Dermis blood vessel endothelial cell (primary cell): ENCODE measurements at places on chromosomes 6 and 20.

DNA sequence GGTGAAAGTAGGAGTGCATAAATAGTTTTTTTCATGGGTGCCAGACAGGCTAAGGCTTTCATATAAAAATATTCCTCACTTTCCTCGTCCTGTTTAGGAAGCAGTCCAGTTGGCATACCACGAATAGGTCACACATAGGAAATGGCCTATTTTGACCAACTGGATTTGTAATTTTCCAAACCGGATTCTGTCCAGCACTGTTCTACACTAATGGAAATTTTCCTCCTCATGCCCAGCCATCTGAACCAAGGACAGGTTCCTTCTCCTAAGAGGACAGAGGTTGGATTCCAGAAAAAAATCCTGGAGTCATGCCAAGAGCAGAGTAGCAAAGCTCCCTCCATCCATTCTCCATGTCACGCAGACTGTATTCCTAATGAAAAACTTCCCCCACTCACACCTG lies 43.1 kb downstream of the PANK2 start:
- DNase-seq, result peak; percentile 65

DNA sequence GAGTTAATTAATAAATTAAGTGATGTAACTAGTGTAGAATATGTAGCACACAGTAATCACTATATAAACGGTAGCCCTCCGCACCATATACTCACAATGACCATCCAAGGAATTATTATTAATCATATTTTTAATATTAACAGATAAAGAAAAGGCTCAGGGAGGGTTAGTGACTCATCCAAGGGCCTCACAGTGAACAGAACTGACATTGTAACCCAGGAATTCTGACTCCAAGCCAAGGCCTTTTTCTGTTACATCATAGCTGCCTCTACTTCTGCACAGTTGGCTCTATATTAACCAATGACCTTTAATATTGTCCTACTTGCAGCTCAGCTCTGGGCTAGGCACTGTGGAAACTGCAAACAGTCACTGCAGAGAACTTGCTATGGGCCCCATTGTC lies 117.5 kb upstream of the SIRPG start:
- DNase-seq, result no peak

DNA sequence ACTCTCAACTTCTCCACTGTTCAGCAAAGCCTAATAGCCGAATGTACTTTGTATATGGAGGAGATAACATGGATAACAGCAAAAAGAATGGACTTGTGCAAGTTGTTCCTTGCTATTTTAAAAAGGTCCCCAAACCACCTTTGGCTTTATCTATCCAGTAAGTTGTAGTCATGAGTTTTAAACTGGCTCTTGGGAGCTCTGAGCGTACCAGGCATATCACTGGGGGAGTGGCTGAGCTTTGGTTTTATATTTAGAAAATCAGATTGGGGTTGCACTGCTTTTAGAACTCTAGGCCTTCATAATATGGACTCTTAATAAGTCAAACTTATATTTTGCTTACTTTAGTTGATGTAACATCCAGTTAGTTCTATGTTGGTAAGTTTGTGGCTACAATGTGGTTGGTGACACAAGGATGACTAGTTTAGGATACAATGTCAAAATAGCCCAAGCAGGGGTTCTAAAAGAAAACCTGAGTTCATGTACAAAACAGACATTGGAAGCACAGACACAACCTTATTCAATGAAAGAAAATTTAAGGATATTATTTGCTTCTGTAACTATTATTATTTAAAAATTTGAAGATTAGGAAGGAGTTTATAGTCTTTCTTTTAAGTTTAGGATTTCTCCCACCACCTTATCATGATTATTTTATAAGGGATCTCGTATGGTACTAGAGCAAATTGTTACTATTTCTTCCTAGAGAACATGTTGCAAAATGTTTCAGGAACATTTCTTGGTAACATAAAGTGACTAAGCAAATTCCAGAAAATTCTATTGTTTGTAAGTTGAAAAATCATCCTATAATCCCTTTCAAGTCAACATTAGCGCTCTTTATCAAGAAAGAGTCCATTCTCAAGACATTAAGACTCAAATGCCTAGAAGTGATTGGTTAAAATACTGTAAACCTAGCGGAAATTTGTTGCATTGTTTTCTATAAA lies 165.8 kb upstream of the SUPT3H start:
- DNase-seq, result no peak

DNA sequence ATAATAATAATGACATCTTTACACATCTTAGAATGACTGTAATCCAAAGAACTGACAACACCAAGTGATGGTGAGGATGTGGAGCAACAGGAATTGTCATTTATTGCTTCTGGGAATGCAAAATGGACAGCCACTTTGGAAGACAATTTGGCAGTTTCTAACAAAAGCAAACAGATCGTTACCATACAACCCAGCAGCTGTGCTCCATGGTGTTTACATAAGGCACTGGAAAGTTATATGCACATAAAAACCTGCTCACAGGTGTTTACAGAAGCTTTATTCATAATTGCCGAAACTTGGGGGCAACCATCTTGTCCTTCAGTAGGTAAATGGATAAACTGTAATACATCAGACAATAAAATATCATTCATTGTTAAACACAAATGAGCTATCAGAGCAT lies 18.3 kb upstream of the ASF1A start:
- DNase-seq, result no peak

GRCh38 chr6:15343490-15344191 lies 97.8 kb downstream of the JARID2 start:
- DNase-seq, result no peak
